Choroid plexus epithelial cell (primary cell): ENCODE measurements at places on chromosomes 3 and 15.

- no peak for DNase-seq
Observed at GRCh38 chr3:69881756-69882428, 117.6 kb upstream of the SAMMSON start.

DNA sequence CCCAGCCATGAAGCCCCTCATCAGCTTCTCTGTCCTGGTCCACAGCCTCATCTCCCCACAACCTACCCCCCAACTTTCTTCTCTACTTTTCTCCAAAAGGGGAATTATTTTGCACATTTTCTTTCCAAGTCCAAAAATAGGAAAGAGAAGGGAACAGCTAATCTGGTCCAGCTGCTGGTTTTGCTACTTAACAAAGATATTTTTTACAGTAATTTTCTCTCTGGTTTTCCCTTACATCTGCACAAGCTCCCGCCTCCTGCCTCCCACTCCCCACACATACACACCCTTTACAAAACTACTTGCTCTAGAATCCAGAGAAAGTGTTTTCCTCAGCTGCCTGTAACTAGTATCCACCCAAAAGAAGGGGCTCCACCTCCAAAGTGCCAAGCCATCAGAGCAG lies 177.2 kb downstream of the POLR2M start:
- DNase-seq, result no peak

- no peak for DNase-seq
Observed at GRCh38 chr3:94246171-94246570, 183.3 kb downstream of the NSUN3 start.

DNA sequence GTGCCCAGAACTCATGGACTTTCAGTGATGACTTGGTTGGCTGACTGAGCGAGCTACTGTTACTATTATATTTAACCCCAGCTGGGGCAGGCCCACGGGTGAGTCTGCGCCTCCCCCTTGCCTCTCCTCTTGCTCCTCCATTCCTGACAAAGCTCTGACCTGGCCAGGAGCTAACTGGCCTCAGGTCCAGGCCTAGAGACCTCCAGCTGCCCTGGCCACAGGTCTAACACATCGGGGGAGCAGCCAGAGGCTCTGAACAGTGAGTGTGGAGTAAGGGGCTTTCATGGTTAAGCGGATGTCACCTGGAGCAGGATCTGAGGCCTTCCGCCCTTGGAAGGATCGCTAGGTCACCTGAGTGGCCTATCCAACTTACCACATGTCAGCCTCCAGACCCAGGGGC lies 96.3 kb upstream of the HERC1 start:
- DNase-seq, result no peak

DNA sequence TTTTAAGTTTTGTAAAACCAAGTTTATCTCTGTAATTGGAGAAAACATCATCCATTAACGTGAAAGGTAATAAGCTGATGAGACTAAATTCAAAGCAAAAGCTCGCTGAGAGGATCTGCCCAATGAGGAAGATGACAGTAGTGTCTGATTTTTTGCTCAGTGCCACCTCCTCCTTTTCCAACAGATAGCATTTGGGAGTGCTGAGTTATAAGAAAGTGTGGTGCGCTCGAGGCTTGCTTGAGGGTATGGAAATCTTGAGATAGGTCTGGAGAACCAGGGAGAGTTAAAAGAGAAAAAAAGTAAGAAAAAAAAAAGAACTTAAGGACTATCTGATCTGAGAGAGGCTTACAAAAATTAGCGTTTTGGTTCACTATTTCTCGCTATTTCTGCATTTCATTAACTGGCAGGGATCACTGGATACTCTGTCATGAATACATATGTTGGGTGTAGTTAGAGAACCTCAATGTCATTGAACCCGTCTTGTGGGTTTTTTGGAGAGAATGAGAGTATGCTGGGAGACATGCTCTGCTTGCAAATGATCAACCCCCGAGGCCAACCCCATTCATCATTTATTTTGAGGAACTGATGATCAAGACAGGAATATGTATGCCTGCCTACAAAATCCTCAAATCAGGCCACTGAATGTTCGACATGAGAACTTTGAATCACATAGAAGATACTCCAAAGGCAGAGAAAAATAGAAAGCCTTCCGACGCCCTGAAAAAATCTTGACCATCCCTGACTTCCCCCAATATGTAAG lies 973 bp upstream of the USP13 start:
- DNase-seq, result no peak

- DNase-seq, result no peak
Observed at GRCh38 chr15:70235347-70235746, 137.6 kb upstream of the TLE3 start.

GRCh38 chr15:72230197-72231065 lies 559 bp downstream of the PKM start:
- peak; percentile 92 for DNase-seq

DNA sequence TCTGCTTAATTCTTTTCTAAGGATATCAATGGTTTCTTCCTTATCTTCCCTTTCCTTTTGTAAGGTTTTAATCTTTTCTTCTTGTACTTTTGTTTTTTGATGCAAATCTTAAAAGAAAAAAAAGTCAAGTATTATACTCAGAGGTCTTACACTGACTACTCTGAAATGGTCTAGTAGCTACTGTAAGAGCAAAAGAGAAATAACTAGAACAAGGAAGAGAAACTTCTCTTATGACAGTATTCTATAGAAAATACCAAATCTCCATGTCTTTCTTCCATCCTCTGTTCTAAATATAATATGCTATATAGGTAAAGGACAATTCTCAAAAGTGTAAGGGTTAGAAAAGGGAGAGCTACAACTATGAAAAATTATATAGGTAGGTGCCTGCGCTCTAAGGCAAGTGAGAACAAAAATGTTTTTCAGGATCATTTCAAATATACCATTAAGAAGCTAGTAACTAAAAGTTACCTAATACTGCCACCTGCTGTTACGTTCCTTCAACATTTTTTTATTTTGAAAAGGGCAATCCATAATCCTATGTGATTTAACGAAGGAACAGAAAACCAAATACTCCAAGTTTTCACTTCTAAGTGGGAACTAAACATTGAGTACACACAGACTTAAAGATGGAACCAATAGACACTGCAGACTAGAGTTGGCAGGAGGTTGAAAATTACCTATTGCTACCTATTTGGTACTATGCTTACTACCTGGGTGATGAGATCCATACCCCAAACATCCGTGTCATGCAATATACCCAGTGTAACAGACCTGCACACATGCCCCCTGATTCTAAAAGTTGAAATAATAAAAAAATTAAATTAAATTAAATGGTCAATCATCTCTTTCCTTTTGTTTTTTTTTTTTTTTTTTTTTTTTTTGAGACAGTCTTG lies 36.7 kb downstream of the CIP2A start:
- peak; percentile 75 for DNase-seq

DNA sequence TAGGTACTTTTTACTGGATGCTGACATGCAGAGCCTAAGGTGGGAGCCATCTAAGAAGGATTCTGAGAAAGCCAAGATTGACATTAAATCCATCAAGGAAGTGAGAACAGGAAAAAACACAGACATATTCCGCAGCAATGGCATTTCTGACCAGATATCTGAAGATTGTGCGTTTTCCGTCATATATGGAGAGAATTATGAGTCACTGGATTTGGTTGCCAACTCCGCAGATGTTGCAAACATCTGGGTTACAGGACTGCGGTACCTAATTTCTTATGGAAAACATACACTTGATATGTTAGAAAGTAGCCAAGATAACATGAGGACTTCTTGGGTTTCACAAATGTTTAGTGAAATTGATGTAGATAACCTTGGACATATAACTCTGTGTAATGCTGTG lies 125.1 kb downstream of the PLCL2 start:
- no peak for DNase-seq

DNA sequence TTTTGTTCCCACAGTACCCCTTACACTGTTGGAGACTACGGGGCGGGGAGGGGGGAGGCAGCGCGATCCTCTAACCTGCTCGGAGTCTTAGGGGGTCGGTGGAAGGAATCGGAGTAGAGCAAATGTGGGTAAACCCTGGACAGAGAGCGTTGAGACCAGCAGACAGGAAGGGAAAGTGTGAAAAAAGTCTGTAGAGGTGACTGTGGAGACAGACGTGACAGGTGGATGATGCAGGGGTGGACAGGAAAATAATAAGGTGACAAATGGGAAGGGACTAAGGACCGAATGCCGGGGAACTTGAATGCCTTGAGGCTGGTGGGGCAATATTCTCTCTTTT lies 424 bp downstream of the EAF2 start:
- DNase-seq, result peak; percentile 13

- DNase-seq, result no peak
Observed at GRCh38 chr15:68301301-68301700, 23.8 kb downstream of the FEM1B start.
